Fibroblast of skin of left quadriceps (primary cell): ENCODE measurements at places on chromosomes 5 and 9.

DNA sequence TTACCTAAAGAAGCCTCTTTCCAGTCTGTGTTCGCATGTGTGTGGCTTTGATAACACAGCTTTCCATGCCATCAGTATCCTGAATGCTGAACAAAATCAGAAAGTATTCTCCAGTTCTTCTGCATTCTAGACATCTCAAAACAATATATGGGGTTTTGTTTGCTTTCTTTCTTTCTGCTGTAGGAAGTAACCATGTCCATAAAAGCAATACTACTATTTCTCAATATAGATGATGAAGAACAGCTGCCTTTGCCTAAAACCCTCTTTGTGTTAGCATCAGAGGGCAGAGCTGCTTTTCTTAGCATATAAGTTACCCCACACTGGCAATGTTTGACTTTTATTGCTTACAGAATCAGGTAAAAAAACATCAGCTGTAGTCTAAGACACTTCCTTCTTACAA lies 963.6 kb downstream of the CDH12 start:
- no peak for DNase-seq

DNA sequence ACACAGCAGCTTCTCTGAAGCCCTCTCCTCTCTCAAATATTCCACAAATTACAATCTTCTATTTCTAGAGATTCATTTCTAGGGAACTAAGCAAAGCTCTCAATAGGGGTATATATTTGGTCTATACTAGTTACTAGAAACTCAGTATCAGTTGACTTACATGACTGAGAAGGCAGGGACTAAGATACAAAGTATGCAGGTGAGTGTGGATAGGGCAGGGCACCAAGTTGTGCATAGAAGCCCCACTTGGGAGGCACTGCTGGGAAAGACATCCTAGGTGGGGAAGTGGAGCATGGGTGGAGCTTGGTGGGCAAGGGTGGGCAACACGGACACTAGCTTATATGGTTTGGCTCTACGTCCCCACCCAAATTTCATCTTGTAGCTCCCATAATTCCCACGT lies 148.1 kb upstream of the RASA1 start:
- DNase-seq: no peak

- DNase-seq: no peak
Measured at GRCh38 chr5:175692996-175693710, 35.3 kb downstream of the HRH2 start.

DNA sequence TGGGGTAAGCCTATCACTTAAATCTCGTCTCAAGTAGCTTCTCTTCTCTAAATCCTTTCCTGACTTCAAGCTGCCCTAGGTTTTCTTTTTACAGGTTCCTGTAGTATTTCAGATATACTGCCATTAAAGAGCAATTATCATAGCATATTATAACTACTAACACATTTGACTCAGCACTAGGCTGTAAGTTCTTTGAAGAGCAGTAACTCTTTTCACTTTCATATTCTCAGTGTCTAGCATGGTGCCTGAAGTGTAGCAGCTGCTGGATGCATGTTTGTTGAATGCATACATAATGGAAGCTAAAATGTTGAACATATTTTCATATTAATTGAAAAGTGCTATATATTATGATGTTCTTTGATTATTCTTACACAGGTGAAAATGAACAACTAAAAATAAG lies 22.5 kb downstream of the CCDC152 start:
- DNase-seq: no peak

DNA sequence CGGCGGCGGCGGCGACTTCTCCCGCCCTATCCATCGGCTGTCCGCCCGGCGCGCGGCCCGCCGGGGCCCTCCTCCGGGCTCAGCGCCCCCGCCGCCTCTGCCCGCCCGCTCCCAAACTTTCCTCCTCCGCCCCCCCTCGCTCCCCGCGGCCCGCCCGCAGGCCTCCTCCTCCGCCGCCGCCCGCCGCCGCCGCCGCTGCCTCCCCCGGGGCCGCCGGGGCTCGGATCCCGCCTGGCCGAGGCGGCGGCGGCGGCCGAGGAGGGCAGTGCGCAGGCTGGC lies 460 bp upstream of the PBX3 start:
- no peak for DNase-seq

DNA sequence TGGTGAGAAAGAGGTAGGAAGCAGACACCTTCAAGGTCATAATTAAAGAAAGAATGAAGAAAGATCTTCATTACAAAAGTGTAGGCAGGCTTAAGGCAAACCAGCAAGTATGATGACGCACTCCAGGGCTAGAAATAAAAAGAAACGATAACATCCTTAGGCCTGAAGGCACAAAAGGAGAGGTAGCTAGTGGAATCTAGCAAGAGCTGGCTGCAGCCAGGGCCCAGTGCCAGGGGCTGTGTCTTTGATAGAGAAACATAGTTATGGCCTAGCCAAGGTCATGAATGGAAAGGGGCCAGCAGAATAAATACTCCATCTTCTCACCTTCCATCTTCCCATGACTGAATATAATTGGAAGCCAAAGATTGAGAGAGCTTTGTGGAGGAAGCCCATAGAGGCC lies 6.8 kb upstream of the SH3TC2 start:
- no peak for DNase-seq

DNA sequence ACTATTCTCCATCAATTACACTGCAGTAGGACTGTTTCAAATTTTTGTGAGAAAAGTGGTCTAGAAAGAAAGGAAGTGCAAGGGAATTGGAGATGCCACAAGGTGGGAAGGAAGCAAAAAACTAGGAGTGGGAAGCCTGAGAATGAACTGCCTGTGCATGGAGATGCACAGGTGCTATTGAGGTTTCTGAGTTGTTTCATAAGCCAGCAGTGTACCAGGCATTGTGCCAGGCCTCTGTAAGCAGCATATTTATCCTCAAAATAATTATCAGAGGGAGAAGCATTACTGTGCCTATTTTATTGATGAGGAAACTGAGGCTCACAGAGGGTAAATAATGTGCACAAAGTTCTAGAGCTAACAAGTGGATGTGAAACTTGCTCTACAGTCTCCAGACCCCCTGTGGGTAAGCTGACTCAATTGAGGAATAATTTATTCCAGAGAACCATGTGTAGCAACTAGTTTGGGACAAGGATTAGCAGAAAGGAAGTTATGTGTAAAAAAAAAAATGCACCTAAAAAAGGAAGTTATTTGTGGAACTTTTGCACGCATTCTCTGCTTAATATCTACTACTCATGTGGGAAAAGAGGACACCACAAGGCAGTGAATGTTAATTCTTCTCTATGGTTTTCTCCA lies 96.7 kb downstream of the SNCAIP start:
- no peak for DNase-seq

GRCh38 chr9:104905153-104905901 lies 22.6 kb downstream of the ABCA1 start:
- no peak for DNase-seq

GRCh38 chr5:54848581-54848980 lies 136.8 kb downstream of the ESM1 start:
- DNase-seq: no peak

DNA sequence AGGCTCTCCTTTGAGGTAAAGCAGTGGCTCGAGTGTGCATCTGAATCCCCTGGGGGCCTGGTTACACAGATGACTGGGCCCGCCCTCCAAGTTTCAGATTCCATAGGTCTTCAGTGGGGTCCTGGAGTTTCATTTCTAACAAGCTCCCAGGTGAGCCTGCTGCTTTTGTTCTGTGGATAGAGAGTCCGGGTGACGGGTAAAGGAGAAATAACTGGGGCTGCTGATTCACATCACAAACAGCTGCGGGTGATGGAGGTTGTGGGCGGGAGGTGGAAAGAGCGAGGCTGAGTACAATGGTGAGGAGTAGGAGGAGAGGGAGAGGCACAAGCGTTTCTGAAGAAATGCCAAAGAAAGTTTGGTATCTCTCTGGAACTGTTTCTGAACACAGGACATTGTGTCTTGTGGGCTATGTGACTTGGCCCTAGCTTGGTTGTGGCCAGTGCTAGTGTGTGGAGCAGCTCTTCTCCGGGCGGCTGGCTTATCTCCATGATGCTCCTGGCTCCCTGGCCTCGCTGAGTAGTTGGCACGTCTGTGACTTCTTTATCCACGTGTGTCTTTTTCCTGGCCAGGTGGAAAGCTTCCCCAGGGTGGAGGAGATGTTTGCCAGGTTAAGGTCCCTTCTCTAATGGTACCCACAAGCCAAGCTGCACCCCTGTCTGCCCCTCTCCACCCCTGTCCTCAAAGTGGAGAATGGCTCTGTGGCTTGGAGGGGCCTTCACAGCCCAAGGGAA lies 61.7 kb downstream of the HSPA4 start:
- DNase-seq: no peak

DNA sequence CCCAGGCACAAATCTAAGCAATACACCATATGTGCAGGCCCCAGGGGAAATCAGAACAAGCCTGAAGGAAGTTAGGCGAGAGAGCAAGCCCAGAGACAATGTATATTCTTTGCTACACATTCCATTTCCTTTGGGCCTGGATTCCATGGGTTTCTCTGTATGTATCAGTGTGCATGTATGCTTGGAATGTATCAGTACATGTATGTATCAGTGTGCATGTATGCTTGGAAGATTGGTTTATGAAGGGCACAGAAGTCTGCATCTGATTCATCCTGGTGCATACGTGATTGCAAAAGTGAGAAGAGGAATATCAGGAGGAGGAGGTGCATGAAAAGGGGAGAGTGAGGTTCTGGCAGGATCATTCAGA lies 232.6 kb upstream of the ANKRD55 start:
- DNase-seq: peak; percentile 75

GRCh38 chr9:89497978-89498851 lies at the start of gene SEMA4D:
SEMA4D (minus strand) TSS chr9:89498113; CDS start chr9:89405456, 92,657 bp downstream.
- DNase-seq: peak; percentile 29

GRCh38 chr5:146084376-146084775 lies 21.0 kb downstream of the PLAC8L1 start:
- DNase-seq: no peak

DNA sequence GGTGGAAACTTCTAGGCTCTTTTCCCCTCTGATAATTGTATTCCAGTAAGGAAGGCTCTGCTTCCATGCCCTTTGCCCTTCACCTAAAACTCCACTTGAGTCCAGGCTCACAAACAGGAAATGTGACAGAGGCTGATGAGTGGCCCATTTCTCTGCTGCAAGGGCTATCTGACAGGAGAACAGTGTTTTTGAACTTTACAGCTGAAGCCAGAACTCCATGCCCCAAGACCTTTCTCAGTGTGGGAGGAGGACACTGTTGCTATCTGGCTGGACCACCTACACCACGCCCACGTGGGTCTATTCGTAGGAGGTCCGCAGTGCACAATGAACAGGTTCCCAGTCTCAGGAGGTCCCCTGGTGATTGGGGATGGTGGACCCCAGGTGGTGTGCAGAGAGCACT lies 13.6 kb downstream of the GGTA1 start:
- DNase-seq: no peak
